ENCODE measurements at places on chromosomes 2 and 18.

DNA sequence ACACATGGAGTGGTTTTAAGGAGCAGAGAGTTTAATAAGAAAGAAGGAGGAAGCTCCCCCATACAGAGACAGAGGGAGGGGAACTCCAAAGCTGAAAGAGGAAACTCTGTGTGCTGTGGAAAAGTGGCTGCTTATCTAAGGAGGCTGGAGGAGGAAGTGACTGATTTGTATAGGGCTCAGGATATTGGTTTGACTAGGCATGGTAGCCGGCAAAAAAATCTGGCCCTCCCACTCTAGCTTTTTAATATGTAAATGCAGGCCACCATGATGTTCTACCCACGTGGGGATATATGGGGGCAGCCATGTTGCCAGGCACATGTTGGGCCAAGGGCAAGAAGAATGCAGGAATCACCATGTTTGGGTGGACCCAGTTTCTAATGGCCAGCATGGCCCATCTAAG is 64.3 kb downstream of the HNMT start:
- DNase-seq = no peak

GRCh38 chr18:37346048-37346447 is 219.6 kb downstream of the CELF4 start:
- DNase-seq = no peak

DNA sequence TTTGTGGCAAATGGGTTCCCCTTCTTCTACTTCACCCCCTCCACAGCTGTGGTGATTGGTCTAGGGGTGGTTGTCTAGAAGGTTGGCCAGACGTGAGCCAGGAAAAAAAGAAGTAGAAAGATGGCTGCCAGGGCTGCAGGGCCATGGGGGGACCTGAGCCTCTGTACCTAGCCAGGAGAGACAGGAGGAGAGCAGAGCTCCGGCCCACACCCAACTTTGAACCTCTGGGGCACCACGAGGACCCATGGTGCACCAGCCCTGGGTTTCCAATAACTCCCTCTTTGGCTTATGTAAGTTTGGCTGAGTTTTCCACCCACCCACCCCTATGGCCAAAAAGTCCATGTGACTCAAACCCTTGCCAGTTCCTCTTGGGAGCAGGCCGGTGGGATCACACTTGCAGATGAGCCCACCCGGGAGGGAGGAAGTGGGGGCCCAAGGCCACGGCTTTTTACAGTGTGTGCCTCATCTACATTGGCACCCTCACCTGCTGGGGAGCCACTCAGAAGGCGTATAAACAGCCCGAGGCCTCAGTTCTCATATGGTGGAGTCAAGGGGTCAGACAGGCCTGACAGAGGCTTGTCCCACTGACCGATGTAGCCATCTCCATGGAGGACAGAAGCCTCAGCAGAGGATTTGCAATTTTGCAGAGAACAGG is 293.1 kb upstream of the HDAC4 start:
- DNase-seq = no peak

DNA sequence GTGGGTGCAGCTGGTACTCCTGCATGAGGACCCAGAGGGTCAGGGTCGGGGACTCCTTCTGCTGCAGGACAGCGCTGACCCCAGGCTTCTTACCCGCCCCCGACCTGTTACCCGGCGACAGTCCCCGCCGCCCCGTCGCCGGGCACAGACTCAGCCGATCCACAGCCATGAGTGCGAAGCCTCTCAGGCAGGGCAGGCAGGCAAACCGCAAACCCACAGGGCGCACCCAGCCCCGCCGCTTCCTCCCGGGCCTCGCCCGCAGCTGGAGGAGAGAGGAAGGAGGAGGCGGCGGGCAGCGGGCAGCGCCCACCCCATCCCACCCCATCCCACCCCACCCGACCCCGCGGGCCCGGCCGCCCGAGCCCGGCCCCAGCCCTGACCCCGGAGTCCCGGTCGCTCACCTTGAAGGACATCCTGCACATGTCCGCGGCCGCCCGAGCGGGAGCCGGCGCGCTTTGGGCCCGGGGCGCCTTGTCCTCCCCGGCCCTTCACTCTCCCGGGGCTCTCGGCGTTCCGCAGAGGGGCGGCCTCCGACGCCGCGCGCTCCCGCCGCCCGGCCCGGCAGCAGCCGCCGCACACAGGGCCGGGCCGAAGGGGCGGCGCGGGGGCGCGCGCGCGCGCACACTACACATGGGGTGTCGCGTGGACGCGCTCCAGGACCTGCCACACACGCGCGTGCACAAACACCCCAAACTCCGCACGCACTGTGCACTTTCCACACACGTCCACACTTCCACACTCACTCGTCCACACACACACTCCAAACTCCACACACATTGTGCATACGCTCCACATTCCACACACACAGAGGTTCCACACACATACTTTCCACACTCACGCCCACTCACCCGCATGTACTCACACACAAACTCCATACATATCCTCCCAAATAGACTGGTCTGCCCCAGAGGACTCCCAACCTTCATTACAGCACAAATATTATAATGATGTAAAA is at the start of gene ANKRD29:
ANKRD29 (minus strand) TSS at position 603 of the 955 bp plus-strand sequence; CDS start at position 422, 181 bp downstream.
- peak; percentile 38 for DNase-seq

- no peak for DNase-seq
Observed at GRCh38 chr2:15766911-15767597, 173.3 kb upstream of the MYCN start.

GRCh38 chr2:236444187-236444586 is 125.4 kb upstream of the ACKR3 start:
- DNase-seq = no peak

DNA sequence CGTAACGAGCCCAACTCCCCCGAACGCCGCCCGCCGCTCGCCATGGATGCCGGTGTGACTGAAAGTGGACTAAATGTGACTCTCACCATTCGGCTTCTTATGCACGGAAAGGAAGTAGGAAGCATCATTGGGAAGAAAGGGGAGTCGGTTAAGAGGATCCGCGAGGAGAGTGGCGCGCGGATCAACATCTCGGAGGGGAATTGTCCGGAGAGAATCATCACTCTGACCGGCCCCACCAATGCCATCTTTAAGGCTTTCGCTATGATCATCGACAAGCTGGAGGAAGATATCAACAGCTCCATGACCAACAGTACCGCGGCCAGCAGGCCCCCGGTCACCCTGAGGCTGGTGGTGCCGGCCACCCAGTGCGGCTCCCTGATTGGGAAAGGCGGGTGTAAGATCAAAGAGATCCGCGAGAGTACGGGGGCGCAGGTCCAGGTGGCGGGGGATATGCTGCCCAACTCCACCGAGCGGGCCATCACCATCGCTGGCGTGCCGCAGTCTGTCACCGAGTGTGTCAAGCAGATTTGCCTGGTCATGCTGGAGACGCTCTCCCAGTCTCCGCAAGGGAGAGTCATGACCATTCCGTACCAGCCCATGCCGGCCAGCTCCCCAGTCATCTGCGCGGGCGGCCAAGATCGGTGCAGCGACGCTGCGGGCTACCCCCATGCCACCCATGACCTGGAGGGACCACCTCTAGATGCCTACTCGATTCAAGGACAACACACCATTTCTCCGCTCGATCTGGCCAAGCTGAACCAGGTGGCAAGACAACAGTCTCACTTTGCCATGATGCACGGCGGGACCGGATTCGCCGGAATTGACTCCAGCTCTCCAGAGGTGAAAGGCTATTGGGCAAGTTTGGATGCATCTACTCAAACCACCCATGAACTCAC is 673 bp downstream of the PCBP1 start:
- peak; percentile 31 for DNase-seq

GRCh38 chr2:53423465-53423864 is 344.1 kb upstream of the CHAC2 start:
- DNase-seq = no peak

DNA sequence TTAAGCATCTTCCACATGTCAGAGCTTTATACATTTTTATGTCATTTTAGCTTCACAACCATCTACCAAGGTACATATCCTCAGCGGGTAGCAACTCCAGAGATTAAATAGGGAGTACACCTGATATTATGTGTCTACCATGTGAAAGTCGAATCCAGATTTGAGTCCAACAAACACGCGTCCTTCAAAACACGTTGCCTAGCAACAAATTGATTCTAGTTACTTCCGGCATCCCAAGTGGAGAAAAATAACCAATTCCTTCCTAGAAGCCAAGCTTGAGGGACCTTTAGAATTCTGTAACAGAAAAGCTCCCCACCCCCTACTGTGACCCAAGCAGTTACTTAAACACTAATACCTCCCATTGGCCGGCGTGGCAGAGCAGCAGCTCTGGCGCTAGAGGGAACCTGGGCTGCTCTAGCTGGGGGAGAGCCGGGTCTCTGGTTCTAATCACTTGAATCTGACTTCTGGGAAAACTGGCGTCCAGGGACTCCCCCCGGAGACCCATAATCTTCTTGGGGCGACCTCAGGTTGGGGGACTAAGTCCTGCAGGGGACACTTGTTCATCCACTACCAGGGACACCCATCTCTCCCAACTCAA is at the start of gene ERICH2:
ERICH2 (plus strand) TSS at position 371 of the 598 bp plus-strand sequence. CDS start 304 bp downstream, outside the sequence.
- peak; percentile 24 for DNase-seq

DNA sequence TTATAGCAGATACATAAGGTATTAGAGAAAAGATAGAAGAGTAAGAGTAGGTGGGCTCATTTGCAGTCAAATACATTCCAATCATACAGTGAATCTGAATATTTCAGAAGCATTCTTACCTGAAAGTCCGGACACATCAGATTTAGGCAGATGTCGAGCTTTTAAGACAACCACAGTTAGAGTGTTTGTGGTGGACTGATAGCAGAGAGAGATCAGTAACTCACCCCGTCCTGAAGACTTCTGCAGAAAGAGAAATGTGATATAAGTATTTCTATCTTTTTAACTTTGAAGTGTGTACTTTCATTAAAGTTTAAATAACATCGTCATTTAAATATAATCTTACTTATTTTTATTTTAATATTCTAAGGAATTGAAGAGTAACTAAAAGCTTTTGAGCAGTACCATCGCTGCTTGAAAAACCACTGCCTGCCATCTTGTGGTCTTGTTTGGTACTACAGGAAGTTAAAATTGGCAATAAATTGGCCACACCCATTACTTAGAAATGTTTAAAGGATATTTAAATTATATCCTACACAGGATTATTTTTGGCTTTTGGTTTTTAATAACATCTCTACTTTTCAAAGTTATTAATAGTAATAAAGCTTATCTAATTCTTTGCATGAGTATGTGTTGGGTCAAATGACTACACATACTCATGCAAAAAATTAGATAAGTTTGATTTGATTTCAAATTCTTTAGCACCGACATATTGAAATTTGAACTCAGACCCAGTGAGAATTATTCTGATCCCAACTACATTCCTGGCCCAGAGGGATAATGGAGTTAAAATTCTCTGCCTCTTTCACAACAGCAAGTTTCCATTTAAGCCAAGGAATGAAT is 5.5 kb downstream of the SYT4 start:
- DNase-seq = no peak

DNA sequence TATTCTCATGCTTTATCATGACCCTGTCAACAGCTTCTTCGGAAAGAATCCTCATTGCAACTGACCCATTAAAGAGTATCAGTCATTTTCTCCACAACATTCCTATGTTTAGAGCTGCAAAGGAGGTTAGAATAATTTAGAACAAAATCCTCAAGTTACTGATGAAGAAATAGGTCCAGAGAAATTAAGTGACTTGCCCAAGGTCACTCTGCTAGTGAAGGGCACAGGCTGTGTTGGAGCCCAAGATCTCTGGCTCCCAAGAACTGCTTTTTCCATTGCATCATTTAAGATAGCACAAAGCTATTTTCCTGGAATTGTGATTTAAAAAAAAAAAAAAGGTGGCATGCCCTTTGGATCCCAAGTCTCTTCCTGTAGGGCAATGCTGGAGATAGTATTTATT is 9.6 kb downstream of the IRS1 start:
- no peak for DNase-seq

- no peak for DNase-seq
Observed at GRCh38 chr2:7394195-7394594, 477.0 kb downstream of the RNF144A start.

DNA sequence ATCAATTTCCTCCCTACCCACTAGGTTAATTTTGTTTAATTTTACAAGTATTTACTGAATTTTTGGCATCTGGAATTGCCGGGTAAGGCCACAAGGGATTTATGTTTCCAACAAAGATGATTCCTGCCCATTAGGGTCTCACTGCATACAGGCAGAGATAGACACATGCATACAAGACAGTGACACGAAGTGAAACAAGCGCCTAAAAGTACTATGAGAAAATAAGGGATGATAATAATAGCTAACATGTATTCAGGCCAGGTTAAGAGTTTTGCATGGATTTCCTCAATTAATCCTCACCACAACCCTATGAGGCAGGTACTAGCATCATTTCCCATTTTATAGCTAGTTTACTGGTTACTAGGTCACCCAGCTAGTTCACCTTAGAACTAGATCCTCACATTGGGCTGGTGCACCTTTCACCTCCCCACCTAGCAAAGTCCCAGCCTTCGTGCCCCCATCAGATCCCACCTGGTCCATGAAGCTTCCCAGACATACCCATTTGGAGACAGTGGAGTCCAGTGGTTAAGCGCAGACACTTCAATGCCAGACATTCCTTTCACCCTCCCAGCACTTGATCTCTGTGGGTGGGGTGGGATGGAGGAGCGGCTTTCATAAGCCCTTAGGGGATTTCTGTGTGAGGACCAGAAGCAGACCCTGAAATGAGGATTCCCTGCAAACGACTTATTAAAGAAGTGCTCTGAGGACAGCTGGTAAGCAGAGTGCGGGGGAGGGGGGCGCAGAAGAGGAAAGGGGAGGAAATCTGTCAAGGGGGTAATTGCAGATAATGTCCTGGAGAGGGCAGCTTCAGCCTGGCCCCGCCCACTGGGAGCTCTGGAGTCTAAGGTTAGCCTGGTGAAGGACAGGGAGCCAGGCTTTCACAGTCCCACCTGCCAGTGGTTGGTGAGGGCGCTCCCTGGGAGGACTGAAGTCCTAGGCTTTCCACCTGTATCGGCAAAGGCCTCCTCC is 5.8 kb upstream of the DGUOK start:
- peak; percentile 35 for DNase-seq

GRCh38 chr18:68342039-68342659 is 372.8 kb downstream of the TMX3 start:
- DNase-seq = no peak

- DNase-seq = peak; percentile 80
Observed at GRCh38 chr2:9142551-9143263, 63.9 kb upstream of the ASAP2 start.

DNA sequence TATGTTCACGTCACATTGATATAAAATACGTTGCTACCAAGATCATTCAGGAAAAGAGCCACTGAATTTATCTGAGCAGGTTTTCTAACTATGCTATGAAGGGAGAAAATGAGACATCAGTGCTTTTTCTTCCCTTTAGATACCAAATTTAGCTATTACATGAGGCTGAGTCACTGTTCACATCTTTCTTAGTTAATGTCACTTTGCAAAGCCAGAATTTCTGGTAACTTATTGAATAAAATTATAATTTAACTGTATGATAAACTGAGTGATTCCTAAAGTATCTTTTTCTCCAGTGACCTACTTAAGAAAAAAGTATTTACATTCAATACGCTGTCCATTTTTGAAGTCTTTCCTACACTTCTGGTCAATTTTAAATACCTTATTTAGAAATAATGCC is 22.7 kb downstream of the C1D start:
- no peak for DNase-seq

- DNase-seq = no peak
Observed at GRCh38 chr2:210873631-210874030, 317.2 kb downstream of the CPS1 start.

DNA sequence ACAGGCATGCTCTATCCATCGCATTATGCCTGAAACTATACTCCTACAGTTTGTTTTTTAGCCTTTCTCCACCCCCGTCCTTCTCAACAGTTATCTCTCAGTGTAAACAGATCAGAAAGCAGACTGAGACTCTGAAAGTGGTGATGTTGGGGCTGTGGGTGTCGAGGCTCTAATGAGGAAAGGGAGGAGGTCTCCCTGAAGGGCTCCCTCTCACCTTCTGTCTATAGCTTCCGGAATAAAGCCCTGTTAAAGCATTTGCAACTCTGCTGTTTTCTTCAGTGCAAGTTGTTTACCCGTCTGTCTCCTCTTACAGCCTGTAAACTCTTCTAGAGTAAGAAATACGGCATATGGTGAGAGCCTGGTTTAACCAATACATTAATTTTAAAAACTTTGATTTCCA is 136.7 kb upstream of the SYT4 start:
- DNase-seq = no peak
